ENCODE measurements at places on chromosomes 4 and X.

DNA sequence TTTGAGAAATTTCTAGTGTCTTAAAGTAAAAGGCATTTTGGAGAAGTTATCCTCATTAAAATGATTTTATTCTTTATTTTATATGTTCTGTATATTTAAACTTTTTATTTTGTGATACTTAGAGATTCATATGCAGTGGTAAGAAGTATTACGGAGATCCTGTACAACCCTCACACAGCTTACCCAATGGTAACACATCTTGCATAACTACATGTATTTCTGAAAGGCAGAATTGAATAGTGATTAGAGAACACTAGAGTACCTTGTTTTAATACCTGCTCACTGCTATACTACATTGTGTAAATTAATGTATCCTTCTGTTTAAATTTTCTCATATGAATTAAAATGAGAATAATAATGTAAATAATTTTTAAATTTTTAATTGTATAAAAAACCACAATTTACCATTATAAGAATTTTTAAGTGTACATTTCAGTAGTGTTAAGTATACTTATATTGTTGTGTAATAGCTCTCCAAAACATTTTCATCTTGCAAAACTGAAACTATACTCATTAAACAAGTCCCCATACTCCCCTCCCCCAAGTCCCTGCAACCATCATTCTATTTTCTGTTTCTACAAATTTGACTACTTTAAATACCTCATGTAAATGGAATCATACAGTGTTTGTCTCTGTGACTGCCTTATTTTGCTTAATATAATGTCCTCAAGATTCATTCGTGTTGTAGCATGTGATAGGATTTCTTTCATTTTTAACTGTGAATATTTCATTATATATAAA lies 45.4 kb downstream of the INTS12 start:
- DNase-seq = no peak

- DNase-seq = no peak
These were observed 44.2 kb upstream of the PCDH18 start for GRCh38 chr4:137576446-137576845.

DNA sequence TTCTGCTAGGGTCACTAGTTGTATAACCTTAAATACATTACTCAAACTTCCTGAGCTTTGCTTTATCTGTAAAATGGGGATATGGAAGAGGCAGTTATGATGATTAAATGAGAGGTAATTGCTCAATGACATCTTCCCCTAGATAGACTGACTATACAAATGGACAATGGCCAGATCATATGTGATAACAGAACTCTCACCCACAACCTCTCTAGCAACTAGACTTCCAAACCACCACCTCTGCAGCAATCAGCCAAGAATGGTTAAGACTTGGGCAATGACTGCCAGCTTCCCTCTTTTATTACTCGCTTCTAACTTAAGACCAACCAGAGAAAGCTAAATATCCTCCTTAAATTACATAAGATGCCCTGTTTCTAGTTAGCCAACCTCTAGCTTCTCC lies 2.9 kb upstream of the SEPSECS start:
- DNase-seq = no peak

DNA sequence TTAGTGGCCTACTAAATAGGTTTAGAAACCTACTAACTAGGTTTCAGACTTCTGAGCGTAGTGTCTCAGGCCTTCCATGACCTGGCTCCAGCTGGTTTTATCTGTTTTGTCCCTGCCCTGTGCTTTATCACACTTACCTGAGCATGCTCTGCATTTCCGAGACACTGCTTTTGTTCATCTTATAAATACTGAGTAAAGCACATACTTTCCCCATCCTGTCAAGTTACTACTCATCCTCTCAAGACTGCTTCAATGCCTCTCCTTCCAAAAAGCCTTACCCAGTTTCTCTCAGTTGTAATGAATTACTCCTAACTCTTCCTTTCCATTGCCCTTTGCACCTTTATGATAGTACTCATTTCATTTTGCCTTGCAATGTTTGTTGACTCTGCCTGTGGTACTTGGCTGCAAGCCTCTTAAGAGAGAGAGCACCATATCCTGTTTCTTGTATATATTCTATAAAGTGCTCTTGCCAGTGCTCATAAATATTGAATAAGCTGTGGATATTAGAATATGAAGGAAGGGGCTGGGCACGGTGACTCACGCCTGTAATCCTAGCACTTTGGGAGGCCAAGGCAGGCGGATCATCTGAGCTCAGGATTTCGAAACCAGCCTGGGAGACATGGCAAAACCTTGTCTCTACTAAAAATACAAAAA lies 34.4 kb downstream of the SLAIN2 start:
- no peak for DNase-seq

DNA sequence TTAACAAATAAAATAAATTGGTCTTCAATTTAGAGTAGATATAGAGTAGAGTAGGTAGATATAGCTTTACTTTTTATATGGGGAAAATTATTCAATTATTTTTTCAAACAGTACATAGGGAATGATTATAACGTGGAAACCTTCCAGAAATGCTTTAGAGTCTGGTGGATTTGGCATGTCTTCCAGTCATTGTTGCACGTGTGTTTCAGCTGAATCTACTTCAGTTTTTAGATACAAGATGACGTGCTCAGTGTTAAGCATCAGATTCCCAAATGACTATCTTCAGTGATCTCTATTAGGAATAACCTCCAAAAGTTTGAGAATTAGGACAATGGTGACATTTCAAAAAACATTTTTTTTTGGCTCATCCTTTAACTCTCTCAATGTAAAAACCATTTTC lies 616.9 kb downstream of the ANKRD50 start:
- DNase-seq = no peak

- no peak for DNase-seq
These were observed 45.4 kb upstream of the XK start for GRCh38 chrX:37640142-37640541.
